GM23338 (cell line): ENCODE measurements at places on chromosomes 16 and 17.

GRCh38 chr17:63699638-63700527 is at the start of gene LIMD2:
Gene LIMD2, minus strand, starts transcription at chr17:63700125. Its CDS starts 827 bp downstream, at chr17:63699298.
- peak; percentile 72 for DNase-seq

DNA sequence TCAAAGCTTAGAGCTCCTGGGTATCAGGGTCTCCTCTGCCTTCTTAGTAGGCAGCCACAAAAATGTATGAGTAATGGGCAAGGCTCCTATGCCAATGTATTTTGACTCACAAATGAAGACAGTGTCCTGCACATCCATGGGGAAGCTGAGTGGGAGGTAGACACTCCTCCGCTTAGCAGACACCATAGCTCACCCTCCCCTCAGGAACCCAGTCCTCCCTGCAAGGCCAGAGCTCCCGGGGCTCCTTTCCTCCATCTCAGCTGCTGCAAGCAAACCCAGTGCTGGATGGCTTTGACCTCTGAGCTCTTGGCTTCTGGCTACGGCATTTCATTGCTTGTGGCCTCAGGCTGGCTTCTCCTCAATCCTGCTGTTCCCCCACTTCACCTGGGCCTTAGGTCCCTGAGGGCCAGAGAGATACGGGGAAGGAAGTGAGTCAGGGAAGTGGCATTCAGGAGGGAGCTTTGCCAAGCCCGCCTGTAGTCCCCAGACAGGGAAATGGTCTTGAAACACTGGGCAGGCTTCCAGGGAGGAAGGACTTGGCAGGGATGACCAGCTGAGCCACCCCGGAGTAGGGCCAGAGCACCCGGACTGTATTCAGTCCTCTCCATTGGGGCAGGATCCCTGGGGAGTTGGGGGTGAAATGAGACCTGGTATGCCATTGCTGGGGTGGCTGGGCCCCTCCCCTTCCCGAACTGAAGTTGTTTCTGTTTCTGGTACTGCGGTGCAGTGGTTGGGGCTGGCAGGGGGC is 4.5 kb downstream of the ABCC3 start:
- no peak for DNase-seq

DNA sequence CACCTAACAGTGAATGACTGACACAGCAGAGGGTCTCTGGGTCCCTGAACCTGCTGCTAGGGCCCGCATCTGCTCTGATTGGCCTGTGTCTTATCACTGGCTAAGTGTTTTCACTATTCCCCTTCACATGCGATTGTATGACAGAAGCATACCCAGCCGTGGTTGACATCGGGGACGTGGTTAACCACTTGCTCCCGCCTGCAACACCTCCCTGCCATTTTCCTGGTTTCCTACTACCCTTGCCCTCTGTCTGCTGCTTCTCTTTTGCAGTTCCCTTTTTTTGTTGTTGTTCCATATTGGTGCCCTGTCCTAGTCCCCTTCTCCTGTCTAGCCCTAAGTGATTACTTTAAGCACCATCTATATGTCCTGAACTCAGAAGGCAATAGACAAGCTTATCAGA is 177.0 kb downstream of the RGS9 start:
- DNase-seq: no peak

DNA sequence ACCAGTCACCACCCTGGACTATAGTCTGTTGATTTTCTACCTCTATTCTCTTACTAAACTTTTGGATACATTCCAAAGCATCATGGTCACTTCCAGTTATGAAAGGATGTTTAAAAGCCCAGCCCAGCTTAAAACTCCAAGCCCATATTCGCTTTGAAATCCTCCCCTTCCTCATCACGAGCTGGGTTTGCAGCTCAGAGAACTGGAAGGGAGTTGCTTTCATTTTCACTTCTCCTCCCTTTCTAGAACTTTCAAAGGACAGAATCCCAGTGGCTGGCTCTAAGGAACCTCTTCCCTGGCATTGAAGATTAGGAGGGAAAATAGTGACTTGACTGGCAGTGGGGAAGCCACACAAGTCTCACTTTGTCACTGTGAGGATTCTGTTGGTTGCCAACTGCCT is 100.1 kb upstream of the DYNLRB2 start:
- DNase-seq: no peak

DNA sequence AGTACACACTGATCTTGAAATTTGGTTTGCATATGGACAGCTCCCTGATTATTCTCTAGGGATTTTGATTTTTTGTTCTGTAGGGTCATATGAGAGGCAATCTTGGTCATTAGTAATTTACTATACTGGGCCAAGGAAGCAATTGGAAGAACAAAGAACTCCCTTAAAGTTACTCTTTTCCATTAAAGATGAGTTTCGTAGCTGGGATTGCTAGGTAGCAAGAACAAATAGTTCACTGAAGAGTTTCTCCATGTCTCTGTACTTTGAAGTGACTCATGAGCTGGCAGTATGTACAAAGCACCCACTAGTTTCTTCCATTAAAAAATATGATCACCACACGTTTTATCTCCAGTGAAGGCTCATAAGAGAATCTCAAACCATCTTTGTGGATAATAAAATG is 6.2 kb upstream of the BCAS3 start:
- DNase-seq: no peak

GRCh38 chr16:88929091-88929445 is 47.9 kb downstream of the CBFA2T3 start:
- DNase-seq: no peak

GRCh38 chr16:71974068-71974818 is 26.0 kb downstream of the PKD1L3 start:
- DNase-seq: no peak

DNA sequence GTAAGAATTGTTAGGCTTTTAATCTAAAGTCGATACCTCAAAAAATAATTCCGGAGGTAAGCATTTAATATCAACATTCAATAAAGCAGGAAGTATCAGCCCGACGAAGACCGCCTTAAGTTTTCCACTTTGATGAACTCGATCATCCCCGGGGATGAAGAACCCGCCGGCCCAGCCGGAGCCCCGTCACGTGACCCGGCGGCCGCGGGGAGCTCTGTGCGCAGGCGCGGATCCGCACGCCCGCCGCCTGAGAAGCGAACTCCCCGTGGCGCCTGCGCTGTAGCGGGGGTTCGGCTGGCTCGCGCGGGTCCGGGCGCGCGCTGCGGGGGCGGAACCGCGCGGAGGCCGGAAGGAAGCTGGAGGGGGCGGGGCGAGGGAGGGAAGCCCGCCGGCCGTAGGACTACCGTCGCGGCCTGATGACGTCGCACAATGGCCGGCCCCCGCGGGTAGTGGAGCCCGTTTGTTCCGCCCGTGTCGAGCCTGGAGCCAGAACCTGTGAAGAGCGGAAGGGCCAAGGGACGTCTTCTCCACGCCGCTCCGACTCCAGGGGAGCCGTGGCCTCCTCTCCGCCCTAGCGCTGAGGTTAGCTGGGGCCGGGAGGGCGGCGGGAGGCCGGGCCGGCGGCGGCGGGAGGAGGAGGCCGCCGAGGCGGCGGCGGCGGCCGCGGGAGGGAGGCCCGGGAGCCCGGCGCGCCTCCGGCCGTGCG is at the start of gene ZC3H18:
TSS of gene ZC3H18 (plus strand) at position 419 of the 706 bp plus-strand sequence. CDS start 6,721 bp downstream, outside the sequence.
- peak; percentile 98 for DNase-seq

- DNase-seq: no peak
Observed at GRCh38 chr17:36074365-36074764, 10.3 kb downstream of the CCL18 start.
